WTC11 (cell line): ENCODE measurements at places on chromosomes 6 and 20.

DNA sequence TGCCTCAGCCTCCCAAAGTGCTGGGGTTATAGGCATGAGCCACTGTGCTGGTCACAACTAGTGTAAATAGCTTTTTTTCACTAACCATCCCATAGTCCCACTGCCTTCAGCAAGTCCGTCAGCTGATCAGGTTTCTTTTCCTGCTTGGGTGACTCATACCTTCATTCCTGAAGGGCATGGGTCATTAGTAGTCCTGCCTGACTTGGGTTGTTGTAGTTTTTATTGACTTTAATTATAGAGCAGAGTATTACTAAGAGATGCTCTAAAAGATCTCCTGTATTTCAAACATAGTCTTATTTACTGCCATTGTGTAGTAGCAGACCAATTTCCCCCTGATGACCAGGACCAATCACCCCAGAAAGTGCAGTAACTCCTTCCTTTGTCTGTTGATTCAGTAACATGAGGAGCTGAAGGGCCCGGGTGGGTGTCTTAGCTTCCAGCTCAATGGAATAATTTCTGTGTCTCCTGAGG is 25.8 kb downstream of the HLA-C start:
- DNase-seq, result no peak

- no peak for DNase-seq
These were observed 95.0 kb downstream of the SCML4 start for GRCh38 chr6:107729098-107729497.

GRCh38 chr20:50591233-50591852 is 81.2 kb downstream of the PTPN1 start:
- no peak for DNase-seq

- DNase-seq, result no peak
These were observed 644.8 kb downstream of the HACE1 start for GRCh38 chr6:104214901-104215300.

GRCh38 chr20:55934146-55934545 is 71.2 kb downstream of the CBLN4 start:
- DNase-seq, result no peak

- DNase-seq, result no peak
These were observed 41.0 kb downstream of the MOCS1 start for GRCh38 chr6:39893286-39893685.

GRCh38 chr20:50724851-50725723 is 6.3 kb upstream of the PARD6B start:
- DNase-seq, result peak; percentile 25

- DNase-seq, result no peak
These were observed 76.6 kb downstream of the TRERF1 start for GRCh38 chr6:42375007-42375635.

- no peak for DNase-seq
These were observed 122.7 kb downstream of the BTBD9 start for GRCh38 chr6:38517005-38517404.

- no peak for DNase-seq
These were observed 702.9 kb downstream of the TENT5A start for GRCh38 chr6:81049425-81050042.

DNA sequence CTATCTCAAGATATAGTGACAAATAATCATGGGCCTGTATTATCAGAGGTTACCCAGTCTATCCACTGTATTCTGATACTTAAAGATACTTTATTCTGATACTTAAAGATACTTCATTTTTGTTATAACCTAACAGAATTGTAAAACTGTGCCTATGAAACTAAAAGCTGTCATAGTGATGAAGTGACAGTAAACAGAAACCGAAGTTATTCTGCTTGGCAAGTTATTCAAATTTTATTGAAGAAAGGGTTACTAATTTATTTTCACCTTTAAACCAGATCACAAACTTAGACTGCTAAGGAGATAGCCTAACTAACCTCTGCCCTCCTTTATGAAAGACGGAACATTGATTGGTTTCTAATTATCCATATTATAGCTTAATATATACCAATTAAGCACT is 604.6 kb upstream of the IMPG1 start:
- DNase-seq, result no peak

DNA sequence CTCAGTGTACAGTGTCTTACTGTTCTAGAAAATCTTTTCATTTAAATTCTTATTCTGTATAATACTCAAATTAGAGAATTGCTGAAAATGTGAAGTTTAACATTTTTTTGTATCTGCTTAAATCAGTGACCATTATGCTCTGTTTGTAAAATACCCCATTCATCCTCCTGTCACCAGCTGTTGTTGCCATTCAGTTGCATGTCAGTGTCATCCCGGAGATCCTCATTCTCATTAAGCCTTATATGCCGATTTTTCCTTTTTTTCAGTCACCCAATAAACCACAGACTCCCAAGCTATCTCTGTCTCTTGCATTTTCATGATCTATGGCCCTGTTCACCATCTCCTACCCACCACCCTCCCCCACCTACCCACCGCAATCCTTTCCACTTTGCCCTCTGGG is 20.4 kb downstream of the GTF2H5 start:
- DNase-seq, result no peak

DNA sequence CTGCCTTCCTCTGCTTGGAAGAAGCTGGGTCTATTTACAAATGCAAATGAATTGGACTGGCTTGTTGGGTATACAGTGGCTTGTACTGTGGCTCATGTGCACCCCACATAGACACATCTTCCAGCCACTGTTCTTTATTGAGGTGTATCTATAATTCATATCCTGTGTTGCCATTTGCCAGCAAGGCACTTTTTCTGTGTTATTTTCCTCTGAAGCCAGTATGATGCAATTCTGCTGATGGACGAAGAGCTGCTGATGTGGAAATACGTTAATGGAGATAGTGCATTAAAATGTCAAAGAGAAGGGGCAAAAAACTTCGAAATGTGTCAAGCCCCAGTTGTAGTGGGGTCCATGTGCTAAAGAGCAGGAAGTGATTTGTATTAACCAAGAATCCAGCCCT is 167.5 kb downstream of the TMEM242 start:
- DNase-seq, result no peak

DNA sequence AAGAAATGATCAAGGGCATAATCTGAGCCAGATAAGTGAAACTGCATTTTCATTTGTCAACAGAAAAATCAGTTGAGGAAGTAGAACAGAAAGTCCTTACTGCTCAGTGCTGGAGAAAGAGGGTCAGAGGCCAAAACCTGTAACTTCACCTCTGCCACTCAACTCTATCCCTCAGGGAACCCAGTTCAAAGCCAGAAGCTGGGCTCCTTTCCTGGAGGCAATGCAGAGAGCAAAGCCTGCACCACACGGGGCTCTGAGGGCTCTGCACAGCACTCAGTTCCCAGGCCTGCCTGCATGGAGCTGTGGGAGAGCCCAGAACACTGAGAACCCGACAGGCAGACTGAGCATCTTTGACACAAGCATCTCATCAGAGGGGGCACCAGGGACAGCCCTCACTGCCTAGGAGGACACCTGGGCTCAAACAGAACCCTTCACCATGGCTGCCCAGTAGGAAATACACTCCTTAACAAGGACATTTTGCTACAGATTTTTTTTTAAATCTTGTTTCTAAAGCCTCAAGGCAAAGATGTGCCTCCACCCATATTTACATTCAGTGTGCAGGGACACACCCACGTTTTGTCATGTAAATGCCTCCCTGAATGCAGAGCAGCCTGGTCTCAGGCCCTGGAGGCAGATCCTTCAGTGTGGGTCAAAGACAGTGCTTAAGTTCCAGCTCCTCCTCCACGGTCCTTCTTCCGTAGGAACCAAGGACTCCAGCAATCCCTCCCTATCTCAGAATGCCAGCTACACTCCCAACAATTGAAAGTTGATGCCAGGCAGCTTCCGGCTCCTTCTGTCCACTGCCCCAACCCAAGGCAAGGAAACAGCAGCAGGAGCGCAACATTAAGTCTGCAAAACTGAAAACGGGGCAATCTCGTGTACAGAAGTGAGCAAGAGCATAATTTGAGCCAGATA is 6.6 kb downstream of the RNASET2 start:
- DNase-seq, result peak; percentile 46

- DNase-seq, result no peak
These were observed 143.7 kb downstream of the TENT5A start for GRCh38 chr6:81608776-81609175.

DNA sequence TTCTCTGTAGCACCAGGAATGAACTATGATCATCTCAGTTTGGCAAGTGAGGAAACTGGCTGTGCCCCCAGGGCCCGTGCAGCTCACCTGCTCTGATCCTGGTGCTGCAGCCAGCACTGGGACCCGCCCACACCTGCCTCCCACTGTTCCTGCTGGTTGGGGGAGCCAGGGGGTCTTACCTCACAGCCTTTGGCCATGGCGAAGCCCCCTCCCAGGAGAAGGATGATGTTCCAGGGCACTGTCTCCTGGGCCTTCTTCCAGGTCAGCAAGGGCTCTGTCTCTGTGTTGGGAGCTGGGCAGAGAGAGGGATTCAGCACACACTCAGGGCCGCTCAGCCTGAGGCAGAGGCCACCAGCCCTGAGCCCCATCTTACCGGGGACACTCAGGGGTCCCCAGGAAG is 24.9 kb upstream of the OCSTAMP start:
- DNase-seq, result no peak

DNA sequence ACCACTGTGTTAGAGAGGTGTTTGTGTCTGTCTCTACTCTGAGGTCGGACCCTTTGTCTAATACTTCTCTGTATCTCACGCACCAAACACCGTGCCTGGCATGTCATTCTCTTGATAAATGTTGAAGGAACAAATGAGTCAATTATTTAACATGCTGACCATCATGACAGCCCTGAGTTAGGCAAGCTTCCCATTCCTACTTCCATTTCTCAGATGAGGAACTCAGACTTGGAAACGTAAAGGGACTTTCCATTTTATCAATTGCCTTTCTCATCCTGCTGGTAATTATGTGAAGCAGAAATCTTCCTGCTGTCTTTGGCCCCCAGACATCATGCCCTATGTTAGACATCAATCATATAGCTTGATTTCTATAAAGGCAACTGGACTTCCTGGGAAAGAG is 227.0 kb upstream of the ECI2 start:
- DNase-seq, result no peak
